T-helper 17 cell (primary cell): ENCODE measurements at places on chromosomes 4 and X. TPM values are rescaled to one million over a fixed set of nuclear protein-coding genes. Genes with fewer than 3 reads are reported as not detected.
A peak's percentile ranks its signal among the peaks of the same experiment; 100 is the strongest.

The DCLK2 gene
- not detected for total RNA-seq

The NEUROG2 gene
- total RNA-seq: not detected

The RHOXF2B gene
- not detected for total RNA-seq

The PPP1R2C gene
- not detected for total RNA-seq

The HMX1 gene
- not detected for total RNA-seq

The SPATA18 gene
- total RNA-seq: 0.18 TPM

The COPS4 gene
- 24.1 TPM for total RNA-seq

The GCNA gene
- 1.2 TPM for total RNA-seq

The TMPRSS11D gene
- not detected for total RNA-seq

DNA sequence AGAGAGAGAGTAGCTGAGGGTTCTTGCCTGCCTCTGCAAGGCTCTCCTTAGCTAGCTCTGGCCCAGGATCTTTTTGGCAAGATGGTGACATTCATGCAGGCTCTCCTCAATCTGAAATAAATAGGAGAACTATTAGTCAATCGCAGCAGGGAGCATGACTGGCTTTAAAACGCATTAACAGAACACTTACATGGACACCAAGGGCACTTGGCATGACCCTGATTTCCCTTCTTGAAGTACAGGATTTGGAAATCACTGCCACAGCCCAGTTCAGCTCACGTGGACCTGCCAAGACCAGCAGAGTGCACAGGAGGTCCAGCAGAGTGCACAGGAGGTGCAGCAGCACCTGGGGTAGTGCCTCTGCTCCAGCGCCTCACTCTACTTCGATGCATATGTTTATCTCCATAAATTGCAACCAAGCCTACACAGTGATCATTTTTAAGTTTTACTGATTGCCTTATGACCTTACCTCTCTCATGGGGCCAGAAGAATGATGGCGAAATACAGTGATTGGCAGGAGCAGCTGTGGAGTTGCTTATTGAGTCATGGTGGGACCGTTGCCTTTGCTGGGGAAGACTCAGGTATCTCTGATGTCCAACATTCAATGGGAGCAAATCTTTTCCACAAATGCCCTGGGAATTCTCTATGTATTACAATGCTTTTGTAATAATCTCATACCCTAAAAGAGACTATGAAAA lies 122.4 kb downstream of the SYNPO2 start:
- no peak overlapping the region for H3K27ac ChIP-seq
- H3K36me3 ChIP-seq: no peaks in the 10 kb centered on the region
- no peaks in the 10 kb centered on the region for H3K4me1 ChIP-seq
- H3K27me3 ChIP-seq: peaks cover 5% of the 10 kb centered on the region
- DNase-seq: no peak

DNA sequence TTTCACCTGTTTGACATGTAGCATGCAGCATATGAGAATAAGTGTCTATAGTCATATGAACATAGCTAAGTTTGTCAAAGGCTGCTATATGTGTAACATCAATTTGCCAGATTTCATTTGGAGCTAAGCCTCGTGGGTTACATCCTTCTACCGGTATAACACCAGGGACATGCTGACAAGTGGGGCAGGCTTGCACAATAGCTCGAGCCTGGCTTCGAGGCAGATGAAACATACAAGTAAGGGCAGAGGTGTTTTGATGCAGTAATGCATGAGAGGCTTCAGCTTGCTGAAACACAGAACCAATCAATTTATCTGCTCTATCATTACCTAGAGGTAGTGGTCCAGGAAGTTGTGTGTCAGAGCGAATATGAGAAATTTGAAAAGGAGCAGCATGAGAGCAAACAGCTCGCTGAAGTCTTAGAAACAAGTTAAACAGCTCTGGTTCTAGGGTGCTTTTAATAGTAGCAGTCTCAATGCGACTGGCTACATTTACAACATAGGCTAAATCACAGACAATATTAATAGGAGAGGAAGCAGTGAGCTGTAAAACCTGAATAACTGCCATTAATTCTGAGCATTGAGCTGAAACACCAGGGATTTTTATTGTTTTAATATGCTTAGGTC lies 14.9 kb upstream of the UGDH start:
- H3K36me3 ChIP-seq: no peaks in the 10 kb centered on the region
- H3K4me1 ChIP-seq: no peaks in the 10 kb centered on the region
- no peak overlapping the region for H3K4me3 ChIP-seq
- H3K27ac ChIP-seq: no peak overlapping the region
- DNase-seq: no peak
- H3K27me3 ChIP-seq: no peaks in the 10 kb centered on the region

- H3K36me3 ChIP-seq: no peaks in the 10 kb centered on the region
- H3K27ac ChIP-seq: no peak overlapping the region
- no peak for DNase-seq
- no peaks in the 10 kb centered on the region for H3K27me3 ChIP-seq
- H3K4me1 ChIP-seq: no peaks in the 10 kb centered on the region
Measured at GRCh38 chr4:180630012-180630665, 1613.1 kb upstream of the TENM3 start.

DNA sequence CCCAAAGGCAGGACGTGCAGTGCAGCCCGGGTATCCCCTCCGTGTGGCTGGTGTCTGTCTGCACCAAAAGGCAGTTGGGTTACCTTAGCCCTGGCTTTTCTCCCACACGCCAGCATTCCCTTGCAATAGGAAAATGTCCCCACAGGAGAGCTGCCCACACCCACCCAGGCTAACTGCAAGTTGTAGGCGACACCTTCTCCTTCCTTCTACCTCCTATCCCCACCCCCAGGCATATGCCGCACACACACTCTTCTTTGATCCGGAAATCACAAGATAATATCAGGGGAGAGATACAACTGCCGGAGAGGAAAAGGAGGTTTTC lies 444 bp upstream of the APBB2 start:
- no peaks in the 10 kb centered on the region for H3K36me3 ChIP-seq
- H3K27me3 ChIP-seq: peaks cover 60% of the 10 kb centered on the region
- peak overlapping the region; percentile 79 for H3K4me3 ChIP-seq
- H3K4me1 ChIP-seq: peaks cover 13% of the 10 kb centered on the region

GRCh38 chr4:124212815-124213630 lies 499.5 kb downstream of the ANKRD50 start:
- H3K4me3 ChIP-seq: no peak overlapping the region
- no peaks in the 10 kb centered on the region for H3K36me3 ChIP-seq
- H3K27ac ChIP-seq: no peak overlapping the region
- DNase-seq: no peak
- H3K27me3 ChIP-seq: no peaks in the 10 kb centered on the region

- peak overlapping the region; percentile 66 for H3K4me3 ChIP-seq
- H3K27me3 ChIP-seq: peaks cover 25% of the 10 kb centered on the region
- no peak overlapping the region for H3K27ac ChIP-seq
- DNase-seq: no peak
Measured at GRCh38 chr4:3385711-3386420, 55.9 kb upstream of the HGFAC start.

GRCh38 chr4:98509721-98510120 lies 148.7 kb downstream of the TSPAN5 start:
- H3K27ac ChIP-seq: no peak overlapping the region
- H3K36me3 ChIP-seq: peaks cover 6% of the 10 kb centered on the region
- H3K4me3 ChIP-seq: no peak overlapping the region
- H3K27me3 ChIP-seq: no peaks in the 10 kb centered on the region

DNA sequence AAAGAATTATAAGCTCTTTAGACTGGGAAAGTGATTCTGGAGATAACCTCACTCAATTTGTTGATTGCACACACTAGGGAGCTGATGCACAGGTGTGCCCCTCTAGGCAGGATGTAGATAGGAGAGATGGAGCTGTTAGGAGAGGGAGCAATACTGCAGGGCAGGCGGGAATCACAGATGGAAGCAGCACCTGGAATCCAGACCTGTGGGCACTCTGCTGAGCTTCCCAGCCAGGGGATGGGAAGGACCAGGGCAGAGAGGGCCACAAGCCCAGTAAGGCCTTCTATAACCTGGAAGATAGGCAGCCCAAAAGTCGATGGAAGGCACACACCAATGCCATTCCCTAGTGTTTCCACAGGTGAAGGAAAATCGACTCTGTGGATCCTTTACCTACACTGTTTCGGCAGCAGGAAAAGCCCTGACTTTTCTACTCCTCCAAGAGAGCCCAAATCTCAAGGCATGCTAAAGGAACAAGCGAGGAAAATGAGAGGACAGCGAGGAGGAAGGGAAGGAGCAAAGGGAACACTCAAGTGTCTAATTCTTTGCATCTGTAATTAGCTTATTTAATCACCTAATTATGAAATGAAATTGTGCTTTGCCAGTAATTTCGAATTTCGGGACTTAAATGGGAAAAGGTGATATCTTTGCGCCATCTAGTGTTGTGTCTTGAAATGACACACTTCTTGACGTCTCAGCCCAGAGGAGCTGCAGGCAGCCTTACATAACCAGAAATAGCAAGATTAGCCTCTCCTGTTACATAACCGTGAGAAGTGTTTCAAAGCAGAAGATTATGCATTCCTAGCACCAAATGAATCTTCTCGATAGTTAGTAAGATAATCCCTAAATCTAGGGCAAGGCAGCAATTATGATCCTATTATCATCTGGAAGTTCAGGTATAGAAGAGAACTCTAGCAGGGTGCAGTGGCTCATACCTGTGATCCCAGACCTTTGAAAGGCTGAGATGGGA lies 31.0 kb upstream of the TLR3 start:
- no peak overlapping the region for H3K4me3 ChIP-seq
- H3K27me3 ChIP-seq: peaks cover 46% of the 10 kb centered on the region
- H3K36me3 ChIP-seq: peaks cover 2% of the 10 kb centered on the region
- H3K4me1 ChIP-seq: peaks cover 3% of the 10 kb centered on the region
- H3K27ac ChIP-seq: no peak overlapping the region
- no peak for DNase-seq

DNA sequence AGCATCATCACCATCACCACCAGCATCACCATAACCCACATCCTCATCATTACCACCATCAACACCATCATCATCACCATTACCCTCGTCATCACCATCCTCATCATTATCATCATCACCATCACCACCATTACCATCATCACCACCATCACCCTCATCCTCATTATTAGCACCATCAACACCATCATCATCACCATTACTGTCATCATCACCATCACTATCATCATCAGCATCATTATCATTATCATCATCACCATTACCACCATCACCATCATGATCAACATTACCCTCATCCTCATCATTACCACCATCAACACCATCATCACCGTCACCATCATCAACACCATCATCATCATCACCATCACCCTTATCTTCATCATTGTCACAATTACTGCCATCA lies 51.7 kb downstream of the HTRA3 start:
- H3K27ac ChIP-seq: no peak overlapping the region
- DNase-seq: no peak
- H3K4me3 ChIP-seq: no peak overlapping the region
- H3K36me3 ChIP-seq: no peaks in the 10 kb centered on the region

GRCh38 chrX:110671068-110671803 lies 124.4 kb downstream of the CHRDL1 start:
- no peak overlapping the region for H3K4me3 ChIP-seq
- no peak overlapping the region for H3K27ac ChIP-seq
- no peaks in the 10 kb centered on the region for H3K36me3 ChIP-seq
- H3K4me1 ChIP-seq: no peaks in the 10 kb centered on the region
- no peaks in the 10 kb centered on the region for H3K27me3 ChIP-seq
